ENCODE measurements at places on chromosomes 5 and 9.
A peak's percentile ranks its signal among the peaks of the same experiment; 100 is the strongest.

DNA sequence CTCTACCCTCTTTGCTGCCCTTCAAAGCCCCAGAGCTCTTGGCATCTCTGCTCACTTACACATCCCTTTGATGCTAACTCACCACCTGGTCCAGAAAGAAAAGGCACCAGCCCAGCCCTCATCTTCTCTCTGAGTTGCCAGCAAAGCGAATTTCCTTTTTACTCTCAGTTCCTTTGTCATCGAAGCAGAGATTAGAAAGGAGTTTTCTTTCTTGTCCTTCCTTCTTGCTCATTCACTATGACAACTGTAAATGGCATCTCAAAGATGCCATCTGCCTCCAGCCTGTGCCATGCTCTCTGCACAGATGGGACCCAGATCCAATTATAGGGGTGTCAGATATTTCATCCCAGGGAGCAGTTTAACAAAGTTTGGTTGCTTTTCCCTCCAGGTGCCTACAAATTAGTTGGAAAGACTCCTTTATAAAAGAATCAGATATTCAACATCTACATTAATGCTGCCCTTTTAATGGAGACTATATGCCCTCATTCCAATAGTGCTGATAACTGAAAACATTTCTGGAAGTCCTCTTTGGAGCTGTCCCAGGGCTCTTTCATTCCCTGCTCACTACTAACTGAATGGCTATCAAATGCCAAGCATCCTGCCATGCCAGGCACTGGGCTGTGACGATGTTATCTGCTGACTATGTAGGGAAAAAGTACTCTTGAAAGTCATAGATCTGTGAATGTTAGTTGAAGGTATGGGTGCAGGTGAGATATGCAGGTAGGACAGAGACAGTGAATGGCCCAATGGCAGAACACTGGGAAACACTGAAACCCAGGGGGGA, 58.9 kb downstream of the SUSD1 start:
- no peaks in the 10 kb centered on the region for H3K27me3 ChIP-seq
- no peaks in the 10 kb centered on the region for H3K36me3 ChIP-seq
- H3K4me3 ChIP-seq: no peak overlapping the region
- no peak for DNase-seq
- no peak overlapping the region for H3K27ac ChIP-seq

- H3K4me3 ChIP-seq: no peak overlapping the region
- no peak for DNase-seq
- H3K36me3 ChIP-seq: no peaks in the 10 kb centered on the region
- H3K4me1 ChIP-seq: no peaks in the 10 kb centered on the region
- no peak overlapping the region for H3K27ac ChIP-seq
Observed at GRCh38 chr9:111152614-111153406, 114.5 kb upstream of the LPAR1 start.

DNA sequence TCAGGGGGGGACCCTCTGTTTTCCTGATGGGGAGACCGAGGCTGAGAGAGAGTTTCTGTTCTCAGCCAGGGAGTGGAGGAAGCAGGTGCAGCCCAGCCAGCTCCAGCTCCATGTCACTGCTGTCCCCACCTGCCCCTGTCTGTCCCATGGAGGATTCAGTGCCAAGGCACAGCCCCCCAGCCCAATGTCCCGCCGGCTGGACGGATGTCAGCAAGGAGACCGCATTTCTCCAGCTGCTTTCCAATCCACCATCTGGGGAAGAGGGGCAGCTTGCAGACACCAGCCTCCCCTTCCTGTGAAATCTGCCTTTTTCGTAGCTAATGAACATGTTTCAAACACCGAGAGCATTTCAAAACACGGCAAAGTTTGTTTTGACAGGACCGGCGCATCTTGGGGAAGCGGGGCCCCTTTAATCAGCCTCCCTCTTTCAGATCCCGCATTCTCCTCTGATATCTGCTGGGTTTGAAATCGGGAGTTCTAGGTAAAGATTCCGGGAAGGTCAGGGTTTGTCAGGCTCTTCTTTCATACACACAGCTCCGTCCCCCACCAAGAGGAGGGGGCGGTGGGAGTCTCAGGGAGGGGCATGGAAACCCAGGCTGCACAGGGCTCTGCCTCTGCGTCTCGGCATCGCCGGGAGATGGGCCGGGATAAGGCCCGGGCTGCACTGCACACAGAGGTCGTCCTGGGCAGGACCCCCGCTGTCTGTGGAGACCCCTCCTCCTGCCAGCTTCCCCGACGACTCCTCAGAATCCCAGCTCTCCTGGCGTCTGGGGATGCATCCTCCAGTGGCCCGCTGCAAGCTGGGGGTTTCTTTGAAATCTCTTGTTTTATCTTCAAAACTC, 74.8 kb downstream of the NEK6 start:
- DNase-seq: no peak
- no peaks in the 10 kb centered on the region for H3K27me3 ChIP-seq
- no peak overlapping the region for H3K4me3 ChIP-seq
- H3K27ac ChIP-seq: no peak overlapping the region
- H3K4me1 ChIP-seq: no peaks in the 10 kb centered on the region

DNA sequence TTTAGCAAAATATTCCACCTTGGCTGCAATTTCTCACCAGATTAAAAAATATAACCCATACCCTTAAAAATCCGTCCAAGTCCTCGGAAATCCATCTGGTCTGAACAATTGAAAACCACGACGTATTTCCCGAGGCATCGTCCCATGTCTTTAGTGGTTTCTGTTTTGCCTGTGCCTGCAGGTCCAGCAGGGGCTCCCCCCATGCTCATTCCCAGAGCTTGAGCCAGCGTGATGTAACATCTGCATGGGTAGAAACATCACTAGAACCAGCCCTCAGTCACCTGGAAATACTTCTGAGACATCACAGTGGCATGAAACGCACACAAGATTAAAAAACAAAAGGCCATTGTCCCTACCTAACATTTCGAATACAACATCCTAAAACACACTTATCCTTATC, 114.0 kb downstream of the DNAH5 start:
- no peaks in the 10 kb centered on the region for H3K27me3 ChIP-seq
- no peak overlapping the region for H3K27ac ChIP-seq
- peaks cover 22% of the 10 kb centered on the region for H3K36me3 ChIP-seq
- DNase-seq: no peak

DNA sequence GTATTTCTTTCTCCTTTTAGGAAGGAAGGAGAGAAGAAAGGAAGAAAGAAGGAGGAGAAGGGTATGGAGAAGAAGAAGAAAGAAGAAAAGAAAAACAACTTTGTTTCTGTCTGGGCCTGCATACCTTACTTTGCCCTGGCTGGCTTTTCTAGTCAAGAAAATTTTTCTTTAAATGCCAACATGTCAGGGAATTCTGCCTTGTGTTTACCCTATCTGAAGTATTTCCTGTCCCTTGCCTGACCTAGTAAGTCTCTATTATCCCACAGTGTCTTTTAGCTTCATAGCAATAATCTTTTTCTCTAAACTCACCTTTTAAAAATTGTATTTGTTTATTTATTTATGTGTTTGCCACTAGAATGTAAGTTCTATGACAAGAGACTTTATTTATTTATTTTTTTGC, 1864.1 kb downstream of the EFNA5 start:
- DNase-seq: no peak
- H3K27ac ChIP-seq: no peak overlapping the region
- no peak overlapping the region for H3K4me3 ChIP-seq
- H3K36me3 ChIP-seq: peaks cover 30% of the 10 kb centered on the region
- H3K4me1 ChIP-seq: no peaks in the 10 kb centered on the region
- no peaks in the 10 kb centered on the region for H3K27me3 ChIP-seq

DNA sequence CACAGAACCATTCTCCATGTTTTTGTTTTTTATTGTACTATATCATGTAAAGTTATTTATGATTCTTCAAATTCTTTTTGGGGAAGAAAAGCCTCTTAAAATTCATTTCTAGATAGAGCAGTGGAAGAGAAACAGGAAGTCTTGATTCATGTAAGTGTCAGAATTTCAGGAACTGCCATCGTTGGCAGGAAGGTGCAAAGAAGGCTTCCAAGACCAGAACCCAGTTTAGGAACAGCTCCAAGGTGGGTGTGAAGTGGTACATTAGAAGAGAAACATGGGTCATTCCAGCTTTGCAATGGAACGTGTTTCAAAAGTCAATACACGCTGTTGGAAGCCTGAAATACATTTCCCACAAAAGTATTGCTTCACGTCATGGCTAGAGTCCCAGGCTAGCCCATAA, 14.8 kb downstream of the SAXO1 start:
- H3K27me3 ChIP-seq: no peaks in the 10 kb centered on the region
- no peak for DNase-seq
- no peak overlapping the region for H3K27ac ChIP-seq
- no peak overlapping the region for H3K4me3 ChIP-seq
- H3K4me1 ChIP-seq: no peaks in the 10 kb centered on the region
- no peaks in the 10 kb centered on the region for H3K36me3 ChIP-seq

DNA sequence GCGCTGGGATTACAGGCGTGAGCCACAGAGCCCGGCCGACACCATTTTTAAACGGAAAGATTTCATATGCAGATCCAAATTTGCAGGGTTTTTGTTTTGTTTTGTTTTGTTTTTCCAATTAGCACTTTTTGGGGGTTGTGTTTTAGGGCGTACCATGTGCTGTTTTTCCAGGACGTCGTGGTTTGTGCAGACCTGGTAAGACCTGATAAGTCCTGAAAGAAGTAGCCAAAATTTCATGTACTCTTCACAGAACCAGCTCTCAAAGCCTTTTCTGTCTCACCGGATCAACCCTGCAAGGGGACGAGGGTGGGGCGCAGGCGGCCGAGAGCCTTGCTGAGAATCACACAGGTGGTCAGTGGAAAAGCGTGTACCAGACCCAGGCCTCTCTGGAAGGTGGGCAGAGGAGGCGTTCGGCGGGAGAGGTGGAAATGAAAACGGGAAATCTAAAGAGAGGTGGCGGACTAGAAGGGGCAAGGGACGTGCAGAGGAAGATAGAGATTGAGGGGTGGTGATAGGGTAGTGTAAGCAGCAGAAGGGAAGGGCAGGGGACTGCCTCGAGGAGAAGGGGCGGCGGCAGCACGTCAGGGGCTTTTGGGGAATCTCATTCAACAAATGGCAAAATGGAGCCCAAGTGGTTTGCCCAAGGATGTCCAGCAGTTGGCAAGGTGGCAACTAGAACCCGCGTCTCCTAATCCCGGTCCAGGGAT, 1.1 kb upstream of the FAF2 start:
- peak overlapping the region; percentile 74 for H3K27ac ChIP-seq
- H3K4me3 ChIP-seq: peak overlapping the region; percentile 98
- no peaks in the 10 kb centered on the region for H3K27me3 ChIP-seq
- H3K4me1 ChIP-seq: peaks cover 2% of the 10 kb centered on the region

GRCh38 chr5:34690898-34691297, 34.8 kb downstream of the RAI14 start:
- no peaks in the 10 kb centered on the region for H3K27me3 ChIP-seq
- no peak for DNase-seq
- H3K4me3 ChIP-seq: no peak overlapping the region
- H3K36me3 ChIP-seq: peaks cover 57% of the 10 kb centered on the region

- DNase-seq: no peak
- H3K27ac ChIP-seq: no peak overlapping the region
- no peaks in the 10 kb centered on the region for H3K27me3 ChIP-seq
Observed at GRCh38 chr9:4515958-4516375, 25.7 kb downstream of the SLC1A1 start.

GRCh38 chr9:113381909-113382411, 5.2 kb upstream of the HDHD3 start:
- H3K4me1 ChIP-seq: no peaks in the 10 kb centered on the region
- DNase-seq: no peak
- peaks cover 2% of the 10 kb centered on the region for H3K36me3 ChIP-seq
- H3K4me3 ChIP-seq: no peak overlapping the region

- no peaks in the 10 kb centered on the region for H3K36me3 ChIP-seq
- peaks cover 64% of the 10 kb centered on the region for H3K27me3 ChIP-seq
- H3K4me1 ChIP-seq: peaks cover 2% of the 10 kb centered on the region
- no peak overlapping the region for H3K27ac ChIP-seq
- DNase-seq: peak; percentile 92
Observed at GRCh38 chr5:88675708-88676636, 207.0 kb downstream of the MEF2C start.

GRCh38 chr5:170634256-170634990, 130.6 kb downstream of the KCNIP1 start:
- no peak overlapping the region for H3K27ac ChIP-seq
- peaks cover 15% of the 10 kb centered on the region for H3K4me1 ChIP-seq
- no peaks in the 10 kb centered on the region for H3K36me3 ChIP-seq
- peak overlapping the region; percentile 50 for H3K4me3 ChIP-seq
- DNase-seq: no peak

DNA sequence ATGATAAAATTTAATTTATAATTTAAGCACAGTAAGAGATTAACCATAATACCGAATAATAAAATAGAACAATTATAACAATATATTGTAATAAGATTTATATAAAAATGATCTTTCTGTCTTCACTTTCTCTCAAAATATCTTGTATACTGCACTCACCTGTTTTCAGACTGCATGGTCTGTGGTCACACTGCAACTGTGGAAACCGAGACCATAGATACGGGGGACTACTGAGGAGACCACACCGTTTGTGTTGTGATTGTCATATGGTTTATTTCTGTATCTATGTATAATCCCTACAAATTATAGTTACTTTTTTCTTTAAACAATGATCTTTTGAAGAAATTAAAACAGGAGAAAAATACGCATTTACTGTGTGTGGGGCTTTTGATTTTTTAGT, 78.8 kb upstream of the TNFAIP8 start:
- H3K36me3 ChIP-seq: no peaks in the 10 kb centered on the region
- no peak for DNase-seq
- no peaks in the 10 kb centered on the region for H3K27me3 ChIP-seq
- H3K4me3 ChIP-seq: no peak overlapping the region
- no peak overlapping the region for H3K27ac ChIP-seq
- H3K4me1 ChIP-seq: 0 out of 2 replicates have a peak, but pooled peaks cover 2% of the 10 kb centered on the region

DNA sequence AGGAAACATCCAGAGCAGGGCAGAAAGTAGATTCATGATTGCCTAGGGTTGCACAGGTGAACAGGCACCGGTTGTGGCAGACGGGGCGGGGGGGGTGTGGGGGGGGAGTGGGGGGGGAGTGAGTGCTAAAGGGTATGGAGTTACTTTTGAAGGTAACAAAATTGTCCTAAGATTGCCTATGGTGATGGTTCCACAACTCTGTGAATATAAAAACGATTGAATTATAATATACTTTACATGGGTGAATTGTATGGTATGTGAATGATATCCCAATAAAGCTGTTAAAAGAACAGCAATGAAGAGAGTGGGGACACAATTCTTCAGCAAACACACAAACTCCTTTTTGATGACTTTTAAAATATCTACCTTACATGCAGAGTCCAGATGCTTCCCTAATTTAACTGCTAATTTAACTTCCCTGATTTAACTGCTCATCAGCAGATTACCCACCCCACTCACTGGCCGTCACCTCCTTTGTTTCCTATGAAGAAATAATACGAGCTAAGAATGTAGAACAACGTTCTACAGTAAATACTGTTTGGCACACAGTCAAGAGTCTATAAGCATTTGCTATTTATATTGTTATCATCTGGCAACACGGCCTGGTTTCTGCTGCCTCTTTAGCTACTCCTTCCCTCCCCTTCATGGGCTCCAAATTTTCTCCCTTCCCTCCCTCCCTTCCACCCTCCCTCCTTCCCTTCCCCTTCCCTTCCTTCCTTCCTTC, 83.5 kb downstream of the PTCH1 start:
- no peak overlapping the region for H3K27ac ChIP-seq
- H3K36me3 ChIP-seq: peaks cover 4% of the 10 kb centered on the region
- H3K27me3 ChIP-seq: no peaks in the 10 kb centered on the region
- peaks cover 5% of the 10 kb centered on the region for H3K4me1 ChIP-seq
- DNase-seq: no peak
